ENCODE measurements at places on chromosomes 5 and 9.

- peak; percentile 81 for DNase-seq
Measured at GRCh38 chr5:174065528-174066197, 20.2 kb downstream of the NSG2 start.

- DNase-seq = no peak
Measured at GRCh38 chr5:16140417-16140816, 39.2 kb downstream of the MARCHF11 start.

GRCh38 chr5:143168171-143168741 lies 235.2 kb downstream of the NR3C1 start:
- no peak for DNase-seq

DNA sequence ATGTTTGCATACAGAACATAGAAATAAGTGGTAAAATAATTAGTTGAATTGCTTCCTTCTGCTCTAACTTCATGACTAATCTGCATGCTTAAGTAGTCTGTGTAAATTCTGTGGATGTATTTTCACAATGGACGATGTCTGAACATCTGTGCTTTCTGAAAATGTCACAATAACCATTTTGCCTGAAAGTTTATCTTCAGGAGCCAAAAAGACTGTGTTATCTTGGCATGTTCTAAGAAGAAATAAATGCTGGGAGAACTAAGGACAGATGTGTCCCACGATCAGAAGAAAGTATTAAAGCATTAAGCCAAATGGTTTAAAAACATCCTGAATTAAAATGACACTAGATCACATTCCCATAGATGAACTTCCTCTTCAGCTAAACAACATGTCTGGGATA lies 397.6 kb downstream of the SPOCK1 start:
- no peak for DNase-seq

GRCh38 chr5:15374886-15375285 lies 125.1 kb upstream of the FBXL7 start:
- no peak for DNase-seq

DNA sequence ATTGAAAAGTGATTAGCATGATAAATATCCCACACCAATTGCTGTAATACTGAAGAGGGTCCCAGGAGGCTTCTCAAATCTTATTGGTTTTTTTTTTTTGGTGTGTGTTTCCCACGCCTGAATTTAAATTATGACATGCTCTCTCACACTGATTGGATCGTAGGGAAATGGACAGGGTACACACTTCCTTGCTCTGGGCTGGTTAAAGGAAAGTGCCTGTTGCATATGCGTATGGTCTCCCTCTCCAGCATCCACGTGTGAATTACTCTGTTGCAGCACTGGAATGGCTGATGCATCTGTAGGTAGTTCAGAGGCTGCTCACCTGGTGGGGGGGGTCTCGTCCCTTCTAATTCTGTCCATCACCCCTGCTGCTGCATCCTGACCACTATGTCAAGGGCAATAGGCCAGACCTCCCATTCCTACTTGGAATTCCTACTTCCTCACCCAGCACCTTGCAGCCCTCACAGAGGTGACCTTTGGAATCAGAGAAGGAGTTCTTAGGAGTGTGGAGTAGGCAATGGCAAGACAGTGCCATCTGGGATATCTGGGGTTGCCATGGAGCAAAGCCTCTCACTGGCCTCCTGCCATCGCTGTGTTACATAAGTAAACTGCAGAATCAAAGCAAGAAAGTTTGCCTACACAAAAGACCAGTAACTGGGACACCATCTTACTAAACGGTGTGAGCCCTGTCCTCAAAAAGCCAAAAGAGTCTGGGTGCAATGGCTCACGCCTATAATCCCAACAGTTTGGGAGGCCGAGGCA lies 71.4 kb upstream of the FBXW11 start:
- DNase-seq = no peak

DNA sequence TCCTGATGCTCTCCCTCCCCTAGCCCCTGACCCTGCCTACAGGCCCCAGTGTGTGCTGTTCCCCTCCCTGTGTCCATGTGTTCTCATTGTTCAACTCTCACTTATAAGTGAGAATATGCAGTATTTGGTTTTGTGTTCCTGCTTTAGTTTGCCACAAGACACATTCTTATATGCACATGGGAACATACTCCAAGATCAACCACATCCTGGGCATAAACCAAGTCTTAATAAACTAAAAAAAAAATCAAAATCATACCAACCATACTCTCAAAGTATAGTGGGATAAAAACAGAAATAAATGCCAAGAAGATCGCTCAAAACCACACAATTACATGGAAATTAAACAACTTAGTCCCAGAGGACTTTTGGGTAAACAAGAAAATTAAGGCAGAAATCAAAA lies 11.2 kb upstream of the ZCCHC9 start:
- DNase-seq = no peak

DNA sequence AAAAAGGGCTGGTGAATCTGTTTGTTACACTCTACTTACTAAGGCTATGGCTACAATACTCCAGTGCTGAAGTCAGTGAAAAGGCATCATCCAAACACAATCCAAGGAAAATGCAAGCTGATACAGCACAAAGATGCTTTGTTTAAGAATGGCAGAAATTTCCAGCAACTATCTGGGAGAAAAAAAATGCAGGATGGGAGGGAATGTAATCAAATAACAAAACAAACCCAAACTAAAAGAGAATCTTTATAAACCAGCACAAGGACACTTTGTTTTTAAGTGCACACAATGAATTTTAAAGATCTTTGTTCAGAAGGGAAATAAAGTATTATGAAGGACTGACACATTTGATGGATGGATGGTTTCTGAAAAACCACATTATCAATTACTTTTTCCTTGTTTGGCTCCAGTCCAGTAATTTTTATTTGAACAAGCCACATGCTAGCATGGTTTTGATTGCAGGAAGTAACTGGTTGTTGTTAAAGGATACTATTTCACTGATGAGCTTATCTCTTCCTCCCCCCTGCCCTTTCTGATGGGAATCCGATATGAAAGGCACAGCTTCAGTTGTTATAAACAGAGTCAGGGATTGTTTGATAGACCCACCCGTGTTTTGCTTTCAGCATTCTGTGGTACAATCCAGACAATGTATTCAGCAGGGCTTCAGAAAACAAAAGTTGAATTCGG lies 12.1 kb upstream of the TLE4 start:
- DNase-seq = peak; percentile 96

GRCh38 chr9:133137451-133138231 lies 16.6 kb upstream of the RALGDS start:
- DNase-seq = no peak

- no peak for DNase-seq
Measured at GRCh38 chr5:127647361-127647958, 1.4 kb upstream of the CTXN3 start.

DNA sequence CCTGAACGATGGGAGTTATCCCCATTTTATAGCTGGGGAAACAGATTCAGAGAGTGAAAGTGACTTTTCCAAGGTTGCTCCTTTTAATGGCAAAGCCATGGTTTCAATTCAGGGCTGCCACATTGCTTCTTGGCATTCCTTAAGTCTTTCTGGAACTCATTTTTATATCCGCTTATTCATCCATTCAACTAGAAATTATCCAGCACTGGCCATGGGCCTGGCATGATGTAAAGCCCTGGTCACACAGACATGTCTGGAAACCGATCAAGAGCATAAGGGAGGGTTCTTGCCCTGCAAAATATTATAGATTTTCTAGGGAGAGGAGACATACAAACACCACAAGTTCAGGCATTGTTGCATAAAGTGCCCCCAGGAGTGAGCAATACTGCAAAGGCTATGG lies 43.0 kb upstream of the COL15A1 start:
- no peak for DNase-seq

DNA sequence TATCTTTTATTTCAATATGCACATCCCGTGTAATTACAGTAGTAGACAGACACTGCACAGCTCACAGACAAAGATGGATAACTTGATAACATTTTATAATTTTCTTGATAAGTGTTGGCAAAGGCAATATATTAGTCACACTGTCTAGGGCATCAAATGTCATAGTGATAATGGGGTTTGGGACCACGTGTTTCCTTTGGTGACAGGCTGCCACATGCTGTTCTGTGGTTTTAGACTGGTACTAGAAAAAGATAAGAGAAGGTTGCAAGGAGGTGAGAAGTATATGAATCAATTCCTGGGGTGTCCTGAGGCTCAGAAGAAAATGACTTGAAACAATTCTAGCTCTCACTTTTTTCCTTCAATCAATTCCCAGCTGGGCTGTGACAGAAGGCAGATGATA lies 258.8 kb upstream of the CHD1 start:
- DNase-seq = no peak

GRCh38 chr9:124293718-124294506 lies 36.2 kb downstream of the NEK6 start:
- DNase-seq = no peak

DNA sequence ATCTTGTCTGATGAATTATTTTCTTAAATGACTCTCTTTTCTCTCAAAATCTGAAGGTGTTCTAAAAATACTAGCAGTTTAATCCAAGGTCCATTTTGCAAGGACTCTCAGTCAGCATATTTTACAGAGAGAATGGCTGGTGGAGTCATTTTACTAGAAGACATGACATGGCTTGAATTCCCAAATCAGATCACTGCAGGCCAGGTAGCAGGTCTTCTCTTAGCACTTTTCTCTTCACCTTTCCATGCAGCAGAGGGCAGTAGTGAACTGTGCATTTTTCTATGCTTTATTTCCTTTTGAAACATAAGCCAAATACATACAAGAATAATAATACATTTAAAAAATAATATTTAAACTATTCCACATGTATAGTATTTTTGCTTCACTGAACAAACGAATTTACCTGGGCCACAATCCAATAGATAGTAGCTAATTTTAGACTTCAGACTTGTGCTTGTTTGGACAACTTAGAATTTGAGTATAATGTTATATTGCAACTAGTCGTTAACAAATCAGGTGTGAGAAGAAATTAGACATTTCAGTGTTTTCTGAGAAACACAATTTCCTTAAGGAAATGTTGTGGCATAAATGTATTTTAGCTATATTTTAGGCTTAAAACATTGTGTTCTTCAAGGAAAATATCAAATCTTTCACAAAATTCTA lies 289.4 kb upstream of the DAB2 start:
- DNase-seq = peak; percentile 93

- DNase-seq = no peak
Measured at GRCh38 chr5:73067213-73067612, 53.2 kb upstream of the TMEM171 start.

- DNase-seq = no peak
Measured at GRCh38 chr9:123684393-123685149, 245.4 kb downstream of the DENND1A start.

DNA sequence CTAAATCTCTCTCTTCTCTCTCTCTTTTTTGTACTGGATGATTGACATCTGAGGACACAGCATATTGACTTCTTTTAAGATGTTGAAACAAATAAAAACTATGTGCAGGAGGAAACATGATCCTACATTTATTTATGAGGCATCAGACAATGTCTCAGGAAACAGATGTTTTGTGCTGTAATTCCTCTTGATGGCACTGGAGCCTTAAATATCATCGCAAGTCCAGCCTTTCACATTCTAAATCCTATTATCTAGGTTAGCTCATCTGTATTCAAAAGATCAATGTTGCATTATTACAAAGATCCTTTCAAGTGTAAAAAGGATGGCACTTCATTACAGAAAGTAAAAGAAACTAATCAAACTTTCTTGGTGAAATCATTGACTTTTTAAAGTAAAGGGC lies 63.9 kb downstream of the MAT2B start:
- peak; percentile 33 for DNase-seq

- peak; percentile 90 for DNase-seq
Measured at GRCh38 chr5:144598451-144599068, 427.9 kb downstream of the KCTD16 start.

DNA sequence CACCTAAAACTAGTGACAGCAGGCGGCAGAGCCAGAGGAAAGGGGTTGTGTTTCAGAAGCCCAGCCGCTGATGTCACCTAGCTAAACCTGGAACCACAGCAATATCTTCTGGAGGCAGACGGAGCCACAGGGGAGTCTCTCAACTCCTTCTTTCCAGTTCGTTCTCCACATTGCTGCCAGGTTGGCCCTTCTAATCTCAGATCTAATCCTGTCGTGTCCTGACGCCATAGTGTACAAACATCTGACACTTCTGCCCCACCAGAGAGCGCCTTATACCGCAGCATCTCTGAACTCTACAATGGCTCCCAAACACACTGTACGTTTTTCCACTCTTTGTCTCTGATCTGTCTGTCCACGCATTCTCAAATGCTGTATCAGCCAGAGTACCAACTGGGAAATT lies 240.0 kb downstream of the SMARCA2 start:
- no peak for DNase-seq

DNA sequence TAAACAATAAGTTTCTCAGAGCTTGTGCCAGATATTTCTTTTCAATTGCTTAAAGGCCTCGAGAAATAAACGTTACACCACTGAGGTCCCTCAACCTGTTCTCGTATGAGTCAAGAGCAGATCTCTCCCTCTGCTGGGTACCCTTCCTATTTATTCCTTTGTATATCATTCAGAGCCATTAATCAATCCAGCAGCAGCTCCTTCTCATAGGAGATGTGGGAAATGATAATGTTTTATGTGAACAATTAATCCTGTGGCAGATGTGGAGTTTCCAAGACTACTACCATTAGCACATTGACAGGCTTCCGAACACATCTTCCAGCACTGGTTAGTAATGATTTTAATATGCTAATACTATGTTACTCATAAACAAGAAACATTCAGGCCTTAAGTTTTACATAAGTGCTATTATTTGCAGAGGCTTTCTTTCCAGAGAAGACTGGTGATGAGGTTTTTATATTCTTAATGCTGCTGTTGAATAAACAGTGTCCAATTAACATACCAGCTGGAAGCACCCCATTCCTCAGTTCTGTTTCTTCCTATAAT lies 196.5 kb downstream of the ZNF608 start:
- no peak for DNase-seq

- DNase-seq = peak; percentile 45
Measured at GRCh38 chr5:141618030-141618803, 583 bp downstream of the DIAPH1 start.

GRCh38 chr5:179959641-179960040 lies 51.9 kb upstream of the TBC1D9B start:
- DNase-seq = no peak

- no peak for DNase-seq
Measured at GRCh38 chr5:17796142-17796541, 161.9 kb downstream of the TAF11L14 start.

GRCh38 chr5:73705364-73705763 lies 79.4 kb downstream of the ARHGEF28 start:
- DNase-seq = no peak

DNA sequence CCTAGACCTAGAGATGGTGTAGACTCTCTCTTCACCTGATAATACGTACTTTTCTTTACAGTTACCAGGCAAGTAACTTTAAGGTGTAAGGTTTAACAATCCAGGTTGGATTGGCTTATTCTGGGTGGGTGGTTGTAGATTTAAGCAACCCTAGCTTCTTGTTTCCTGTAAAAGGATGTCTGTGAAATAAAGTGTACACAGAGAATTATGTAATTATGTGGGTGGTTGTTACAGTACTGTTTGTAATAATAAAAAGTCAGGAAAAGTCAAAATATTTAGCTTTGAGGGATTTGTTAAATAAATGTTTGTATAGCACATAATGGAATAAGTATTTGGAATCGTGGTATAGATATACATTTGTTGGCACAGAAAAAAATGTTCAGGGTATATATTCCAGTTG lies 43.7 kb upstream of the F2R start:
- no peak for DNase-seq

- DNase-seq = no peak
Measured at GRCh38 chr5:117182104-117182503, 607.5 kb upstream of the SEMA6A start.
